ENCODE measurements at places on chromosomes 12 and 14.

DNA sequence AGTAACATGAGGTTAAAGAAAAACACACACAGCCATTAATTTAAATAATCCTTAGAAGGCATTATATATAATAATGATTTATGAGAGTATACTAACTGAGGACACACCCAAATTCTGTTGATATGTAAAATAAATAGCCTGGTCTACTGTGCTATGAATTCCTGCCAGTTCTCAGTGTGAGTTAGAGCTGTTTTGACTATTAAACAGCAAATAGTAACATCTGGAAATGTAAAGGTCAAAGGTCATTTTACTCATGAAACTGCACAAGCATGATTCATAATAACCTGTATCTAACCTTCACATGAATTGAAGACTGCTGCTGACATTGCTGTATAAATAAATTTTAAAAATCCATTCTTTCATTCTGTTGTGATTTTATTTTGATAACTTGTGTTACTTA lies 966.7 kb downstream of the SLC6A15 start:
- DNase-seq: no peak

DNA sequence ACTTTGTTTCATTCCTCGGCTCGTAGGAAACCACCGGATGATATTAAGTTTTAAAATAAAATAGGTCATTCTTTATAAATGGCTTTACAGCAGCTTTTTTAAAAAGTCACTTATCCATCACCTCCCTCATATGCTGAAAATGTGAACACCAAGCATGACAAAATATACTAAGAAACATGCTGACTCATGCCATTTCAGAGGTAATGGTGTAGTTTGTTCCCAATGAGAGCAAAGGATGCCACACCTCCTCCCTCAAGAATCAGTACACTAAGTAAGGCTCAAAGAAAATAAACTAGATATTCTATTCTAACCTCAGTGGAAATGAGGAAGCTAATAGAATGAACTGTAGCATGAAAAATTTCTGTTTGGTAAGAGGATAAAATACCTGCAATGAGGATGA lies 5.5 kb upstream of the DIO2 start:
- DNase-seq: no peak

DNA sequence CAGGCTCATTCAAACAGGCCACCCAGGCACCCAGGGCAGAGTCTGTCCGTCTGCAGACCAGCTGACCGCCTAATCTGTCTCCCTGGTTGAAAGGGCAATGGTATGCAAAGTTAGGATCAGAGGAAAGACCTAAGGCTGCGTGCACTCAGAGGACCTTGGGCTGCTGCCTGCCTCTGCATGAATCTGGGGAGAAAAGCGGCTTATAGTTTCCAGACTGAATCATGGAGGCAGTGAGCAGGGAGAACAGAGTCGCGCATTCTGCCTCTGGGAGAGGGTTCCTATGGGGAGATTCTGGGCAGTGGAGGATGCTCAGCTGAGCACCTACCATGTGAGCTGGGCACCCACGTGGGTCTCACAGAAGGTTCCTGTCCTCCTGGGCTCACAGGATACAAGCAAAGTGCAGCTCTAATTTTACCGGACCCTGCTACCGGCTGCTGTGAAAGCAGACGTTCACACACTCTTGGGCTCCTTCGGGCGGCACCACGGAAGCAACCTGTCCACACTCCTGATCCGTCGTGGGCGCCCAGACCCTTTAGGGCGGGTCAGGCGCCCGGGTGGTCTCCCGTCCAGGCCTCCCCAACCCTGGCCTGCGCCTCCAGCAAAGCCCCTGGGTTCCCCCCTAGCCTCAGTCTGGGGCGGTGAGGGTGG lies 772 bp downstream of the SCARB1 start:
- no peak for DNase-seq

GRCh38 chr12:128794661-128795529 lies 28.9 kb downstream of the SLC15A4 start:
- DNase-seq: no peak

DNA sequence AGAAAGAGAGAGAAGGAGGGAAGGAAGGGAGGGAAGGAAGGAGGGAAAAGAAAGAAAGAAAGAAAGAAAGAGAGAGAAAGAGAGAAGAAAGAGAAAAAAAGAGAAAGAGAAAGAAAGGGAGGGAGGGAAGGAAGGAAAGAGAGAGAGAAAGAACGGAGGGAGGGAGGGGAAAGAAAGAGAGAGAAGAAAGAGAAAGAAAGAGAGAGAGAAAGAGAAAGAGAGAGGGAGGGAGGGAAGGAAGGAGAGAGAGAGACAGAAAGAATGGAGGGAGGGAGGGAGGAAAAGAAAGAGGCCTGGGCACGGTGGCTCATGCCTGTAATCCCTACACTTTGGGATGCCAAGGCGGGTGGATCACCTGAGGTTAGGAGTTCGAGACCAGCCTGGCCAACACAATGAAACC lies 5.1 kb upstream of the ANAPC5 start:
- DNase-seq: no peak

- DNase-seq: no peak
Observed at GRCh38 chr14:88270776-88271175, 52.3 kb downstream of the KCNK10 start.

GRCh38 chr12:75476071-75476470 lies 4.5 kb upstream of the GLIPR1 start:
- no peak for DNase-seq

DNA sequence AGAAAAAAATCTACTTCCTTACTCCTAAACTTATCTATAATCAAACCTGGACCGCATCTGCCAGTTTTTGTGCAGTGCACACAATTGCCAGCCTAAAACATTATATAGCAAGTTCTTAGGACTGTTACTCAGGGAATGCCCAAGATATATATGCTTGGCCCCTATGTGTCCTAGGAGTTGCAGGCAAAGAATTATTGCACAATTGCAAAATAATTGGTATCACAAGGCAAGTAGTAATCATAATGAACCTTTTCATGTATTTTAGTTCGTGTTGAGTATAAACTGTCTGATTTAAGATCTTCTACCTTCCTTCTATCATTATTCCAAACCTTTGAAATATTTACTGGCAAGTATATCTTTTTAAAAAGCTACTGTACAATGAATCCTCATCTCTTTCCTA lies 45.5 kb downstream of the TMTC3 start:
- DNase-seq: no peak

DNA sequence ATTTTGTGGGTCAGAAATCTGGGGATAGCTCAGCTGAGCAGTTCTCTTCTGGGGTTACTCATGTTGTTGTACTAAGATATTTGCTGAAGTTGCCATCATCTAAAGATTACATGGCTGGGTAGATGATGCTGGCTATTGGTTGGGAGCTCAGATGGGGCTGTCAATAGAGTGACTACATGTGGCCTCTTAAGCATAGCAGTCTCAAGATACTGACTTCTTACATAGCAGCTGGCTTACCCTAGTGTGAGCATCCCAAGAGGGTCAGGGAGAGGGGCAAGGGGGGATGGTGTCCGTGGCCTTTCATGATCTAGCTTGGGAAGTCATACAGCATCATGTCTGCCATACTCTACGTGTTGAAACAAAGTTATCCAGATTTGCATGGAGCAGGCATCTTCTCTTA lies 90.1 kb upstream of the HMGA2 start:
- DNase-seq: no peak

DNA sequence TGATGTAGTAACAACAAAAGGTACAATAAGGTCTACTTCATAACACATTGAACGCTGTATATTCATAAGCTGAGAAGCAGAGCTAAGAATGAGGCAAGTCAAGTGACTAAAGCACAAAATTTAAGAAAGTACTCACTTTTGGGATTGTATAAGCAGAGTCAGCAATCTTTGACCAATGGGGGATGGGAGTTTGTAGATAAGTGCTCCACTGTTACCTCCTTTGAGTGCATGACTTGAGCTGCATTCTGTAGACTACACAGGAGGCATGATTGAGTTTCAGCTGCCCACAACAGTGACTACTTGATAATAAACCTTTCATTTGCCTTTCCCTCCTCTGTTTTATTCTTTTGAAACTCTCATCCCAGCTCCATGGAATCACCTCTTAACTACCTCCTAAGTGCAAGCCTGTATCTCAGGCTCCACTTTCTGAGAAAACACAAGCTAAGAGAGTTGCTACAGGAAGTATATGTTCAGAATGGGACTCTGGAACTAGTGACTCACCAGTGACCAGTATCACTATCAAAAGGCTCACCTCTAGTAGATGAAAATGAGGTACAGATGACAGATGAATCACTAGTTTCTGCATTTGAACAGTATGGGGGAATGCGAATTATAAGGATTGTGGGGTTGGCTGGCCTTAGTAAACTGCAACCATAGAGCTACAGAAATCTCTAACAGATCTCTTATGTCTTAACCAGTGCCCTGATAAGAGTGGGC lies 49.2 kb downstream of the SLC35F4 start:
- DNase-seq: no peak

DNA sequence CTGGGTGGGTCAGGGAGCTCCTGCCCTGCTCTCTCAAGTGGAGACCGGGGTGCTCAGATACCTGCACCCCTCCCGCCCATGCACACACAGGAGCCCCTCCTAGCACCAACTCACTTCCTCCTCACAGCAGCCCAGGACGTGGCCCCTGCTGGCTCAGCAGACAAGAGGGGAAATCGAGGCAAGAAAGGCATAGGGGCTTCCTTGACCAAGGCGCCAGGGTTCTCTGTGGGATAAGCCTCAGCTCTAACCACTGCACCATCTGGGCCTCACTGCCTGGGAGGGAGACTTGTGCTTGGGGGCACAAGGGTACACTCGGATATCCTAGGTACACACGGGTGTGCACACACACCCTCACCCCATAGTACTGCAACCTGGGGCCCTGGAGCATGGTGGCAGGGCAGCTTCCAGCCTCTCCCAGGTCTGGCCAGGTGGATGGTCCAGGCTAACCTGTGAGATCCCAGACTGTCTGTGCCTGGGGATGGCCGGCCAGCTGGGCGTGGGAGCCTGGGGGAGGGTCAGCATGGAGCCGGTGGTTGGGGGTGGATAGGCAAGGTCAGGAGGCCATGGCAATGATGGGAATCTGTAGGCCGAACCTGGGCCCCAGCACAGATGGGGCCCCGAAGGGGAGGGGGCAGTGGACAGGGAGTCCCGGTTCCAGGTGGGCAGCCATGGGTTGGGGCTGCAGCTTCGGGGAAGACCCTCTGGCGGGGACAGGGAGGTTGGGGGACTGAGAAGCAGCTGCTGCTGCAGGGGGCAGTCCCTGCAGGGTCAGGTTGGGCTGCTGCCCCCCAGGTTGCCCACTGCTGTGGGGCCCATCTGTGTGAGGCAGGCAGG lies 312.4 kb downstream of the TMEM121 start:
- no peak for DNase-seq

- no peak for DNase-seq
Observed at GRCh38 chr12:10718279-10718821, 4.8 kb downstream of the YBX3 start.

GRCh38 chr14:61264651-61265050 lies 16.5 kb downstream of the TMEM30B start:
- DNase-seq: no peak

- DNase-seq: no peak
Observed at GRCh38 chr12:42076976-42077375, 67.7 kb downstream of the GXYLT1 start.

GRCh38 chr12:113120670-113121370 lies 14.7 kb downstream of the RASAL1 start:
- DNase-seq: no peak

DNA sequence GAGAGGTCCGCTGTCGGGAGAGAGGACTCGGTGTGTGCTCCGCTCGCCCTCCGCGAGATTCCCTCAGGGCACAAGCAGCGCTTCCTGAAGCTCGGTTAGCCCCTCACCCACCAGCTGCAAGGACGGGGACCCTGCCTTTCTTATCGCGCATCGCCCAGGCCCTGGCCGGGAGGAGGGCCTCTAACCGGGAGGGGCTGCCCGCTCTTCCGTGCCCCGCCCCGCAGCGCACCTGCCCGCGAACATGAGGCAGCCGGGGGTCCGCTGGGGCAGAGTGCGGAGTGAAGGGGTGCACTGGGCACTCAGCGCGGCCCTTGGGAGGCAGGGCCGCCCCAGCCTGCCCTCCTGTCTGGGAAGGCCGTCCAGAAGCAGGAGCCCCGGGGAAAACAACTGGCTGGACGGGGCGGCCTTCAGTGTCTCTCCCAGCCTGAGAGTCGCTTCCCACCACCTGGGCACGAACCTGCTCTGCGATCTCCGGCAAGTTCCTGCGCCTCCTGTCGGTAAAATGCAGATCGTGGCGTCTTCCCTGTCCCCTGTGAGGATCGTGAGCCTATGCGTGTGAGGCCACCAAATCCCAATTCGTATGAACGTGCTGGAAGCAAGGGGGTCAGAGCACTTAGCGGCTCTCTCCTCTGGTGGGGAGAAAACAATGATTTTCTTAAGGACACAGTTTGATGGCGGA lies 28.0 kb upstream of the ADIPOR2 start:
- DNase-seq: no peak

GRCh38 chr12:1915082-1915968 lies 3.1 kb downstream of the CACNA2D4 start:
- no peak for DNase-seq

DNA sequence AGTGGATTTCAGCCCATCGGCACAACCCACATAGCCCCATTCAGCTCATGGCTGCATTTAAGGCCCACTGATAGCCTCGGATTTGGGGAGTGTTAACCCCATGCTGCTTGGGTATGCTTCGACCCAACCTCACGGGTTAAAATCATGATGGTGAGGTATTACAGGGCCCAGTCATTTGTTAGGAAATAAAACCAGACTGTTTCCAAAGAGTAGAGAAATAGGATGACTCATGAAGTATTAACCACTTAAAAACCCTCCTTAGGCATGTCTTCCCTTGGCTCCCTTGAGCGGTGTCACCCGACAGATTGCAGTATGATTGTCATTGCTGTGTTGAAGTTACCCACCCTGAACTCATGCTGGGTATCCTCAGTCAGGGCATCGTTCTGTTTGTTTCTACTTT lies 289.1 kb downstream of the CACNA1C start:
- no peak for DNase-seq

GRCh38 chr12:88544991-88545980 lies 35.0 kb downstream of the KITLG start:
- no peak for DNase-seq

DNA sequence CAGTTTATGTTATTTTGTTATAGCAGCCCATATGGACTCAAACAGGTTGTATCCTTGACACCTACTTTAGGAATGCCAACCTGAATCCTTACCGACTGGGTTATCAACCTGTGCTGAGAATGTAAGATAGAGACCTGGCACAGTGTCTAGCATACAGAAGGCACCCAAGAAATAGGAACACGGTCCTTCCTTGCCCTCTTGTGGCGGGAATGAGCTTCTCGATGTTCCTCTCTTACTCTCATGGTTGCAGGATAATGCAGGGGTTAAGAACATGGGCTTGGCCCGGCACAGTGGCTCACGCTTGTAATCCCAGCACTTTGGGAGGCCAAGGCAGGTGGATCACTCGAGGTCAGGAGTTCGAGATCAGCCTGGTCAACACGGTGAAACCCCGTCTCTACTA lies 6.5 kb downstream of the C12orf43 start:
- DNase-seq: no peak

- DNase-seq: no peak
Observed at GRCh38 chr12:15599266-15600037, 189.7 kb downstream of the EPS8 start.

GRCh38 chr12:112353393-112353792 lies 28.8 kb downstream of the HECTD4 start:
- no peak for DNase-seq

- DNase-seq: no peak
Observed at GRCh38 chr12:53695152-53696145, 19.6 kb upstream of the ATP5MC2 start.
